Amygdala (tissue), 56 donors: ENCODE measurements at places on chromosomes 6 and 20.

DNA sequence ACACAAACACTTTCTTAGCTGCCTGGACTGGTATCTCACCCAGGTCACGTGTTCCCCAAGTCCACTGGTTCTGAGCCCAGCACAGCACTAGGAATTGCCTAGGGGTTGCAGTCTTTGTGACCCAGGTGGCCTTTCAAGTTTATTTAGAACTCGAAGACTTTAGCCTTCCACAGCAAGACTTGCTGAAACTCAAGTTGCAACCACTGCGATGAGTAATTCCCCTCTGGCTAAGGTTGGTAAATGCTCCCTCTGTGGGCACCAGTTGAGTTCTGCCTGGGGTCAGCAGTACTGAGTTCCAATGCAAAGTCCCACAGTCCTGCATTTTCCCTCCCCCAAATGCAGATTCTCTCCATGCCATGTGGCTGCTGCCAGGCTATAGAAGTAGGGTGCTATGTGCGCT lies 77.6 kb upstream of the MOCS1 start:
- no peak for DNase-seq

DNA sequence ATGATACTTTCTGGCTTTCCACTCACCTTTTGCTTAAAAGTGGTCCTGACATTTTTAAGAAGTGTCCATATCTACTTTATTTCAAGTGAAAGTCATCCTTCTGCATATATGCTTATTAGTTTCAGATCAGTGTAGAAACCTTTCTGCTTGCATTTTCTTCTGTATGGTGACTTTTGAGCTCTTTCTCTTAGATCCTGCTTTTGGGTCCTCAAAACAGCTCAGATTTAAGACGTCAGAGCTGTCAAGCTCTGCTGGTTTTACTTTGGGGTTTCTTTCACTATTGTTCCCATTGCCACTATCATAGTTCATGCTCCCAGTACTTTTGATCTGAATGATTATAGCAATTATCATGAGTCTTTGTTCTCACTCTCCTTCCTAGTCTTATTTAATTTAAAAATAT lies 41.7 kb downstream of the BCKDHB start:
- no peak for DNase-seq

- no peak for DNase-seq
Measured at GRCh38 chr6:79167931-79168694, 66.4 kb downstream of the HMGN3 start.

GRCh38 chr6:335572-335971 lies 43.3 kb downstream of the DUSP22 start:
- no peak for DNase-seq

GRCh38 chr6:82988930-82989351 lies 76.7 kb downstream of the UBE3D start:
- no peak for DNase-seq
